ENCODE measurements at places on chromosomes 2 and 18. TPM values are rescaled to one million over a fixed set of nuclear protein-coding genes. Genes with fewer than 3 reads are reported as not detected.
A peak's percentile ranks its signal among the peaks of the same experiment; 100 is the strongest.

DNA sequence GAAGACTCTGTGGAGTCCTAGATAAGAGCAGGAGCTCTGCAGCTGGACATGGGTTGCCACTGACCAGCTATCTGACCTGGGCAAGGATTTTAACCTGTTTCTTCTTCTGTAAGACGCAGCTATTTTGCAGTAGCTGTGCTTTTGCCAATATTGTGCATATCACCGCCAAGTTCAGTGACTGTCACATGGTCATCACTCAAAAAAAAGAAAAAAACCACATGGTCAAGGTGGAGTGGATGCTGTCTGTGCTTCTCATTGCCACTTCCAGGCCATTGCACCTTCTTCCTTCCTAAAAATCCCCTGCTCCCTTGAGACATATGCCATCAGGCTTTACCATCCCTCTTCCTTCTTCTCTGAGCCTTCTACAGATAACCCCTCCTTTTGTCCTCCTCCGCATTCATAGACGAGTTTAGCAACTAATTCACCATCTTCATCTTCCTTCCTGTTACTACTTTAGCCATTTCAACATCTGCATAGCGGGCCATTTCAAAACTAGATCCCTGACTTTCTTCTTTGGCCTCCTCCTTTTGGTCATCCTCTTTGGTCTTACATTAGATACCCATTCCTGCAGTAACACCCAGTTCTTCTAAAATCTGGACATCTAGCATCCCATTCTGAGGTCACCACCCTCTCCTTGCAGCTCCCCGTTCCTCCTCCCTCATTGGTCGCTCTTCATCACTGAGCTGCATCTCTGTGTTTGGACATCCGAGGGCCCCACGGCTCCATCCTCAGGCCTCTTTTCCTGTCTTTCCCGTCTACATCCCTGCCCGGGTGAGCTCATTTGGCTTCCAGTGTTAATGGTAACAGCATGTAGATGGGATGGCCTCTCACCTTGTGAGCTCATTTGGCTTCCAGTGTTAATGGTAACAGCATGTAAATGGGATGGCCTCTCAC lies 17.8 kb downstream of the RNF144A start:
- H3K36me3 ChIP-seq: no peaks in the 10 kb centered on the region
- H3K4me1 ChIP-seq: no peaks in the 10 kb centered on the region
- no peak overlapping the region for H3K4me3 ChIP-seq
- no peak overlapping the region for H3K27ac ChIP-seq

- H3K36me3 ChIP-seq: no peaks in the 10 kb centered on the region
- H3K27me3 ChIP-seq: no peaks in the 10 kb centered on the region
- H3K4me1 ChIP-seq: peaks cover 12% of the 10 kb centered on the region
- no peak overlapping the region for H3K27ac ChIP-seq
Observed at GRCh38 chr2:8146132-8147005, 535.5 kb upstream of the ID2 start.

DNA sequence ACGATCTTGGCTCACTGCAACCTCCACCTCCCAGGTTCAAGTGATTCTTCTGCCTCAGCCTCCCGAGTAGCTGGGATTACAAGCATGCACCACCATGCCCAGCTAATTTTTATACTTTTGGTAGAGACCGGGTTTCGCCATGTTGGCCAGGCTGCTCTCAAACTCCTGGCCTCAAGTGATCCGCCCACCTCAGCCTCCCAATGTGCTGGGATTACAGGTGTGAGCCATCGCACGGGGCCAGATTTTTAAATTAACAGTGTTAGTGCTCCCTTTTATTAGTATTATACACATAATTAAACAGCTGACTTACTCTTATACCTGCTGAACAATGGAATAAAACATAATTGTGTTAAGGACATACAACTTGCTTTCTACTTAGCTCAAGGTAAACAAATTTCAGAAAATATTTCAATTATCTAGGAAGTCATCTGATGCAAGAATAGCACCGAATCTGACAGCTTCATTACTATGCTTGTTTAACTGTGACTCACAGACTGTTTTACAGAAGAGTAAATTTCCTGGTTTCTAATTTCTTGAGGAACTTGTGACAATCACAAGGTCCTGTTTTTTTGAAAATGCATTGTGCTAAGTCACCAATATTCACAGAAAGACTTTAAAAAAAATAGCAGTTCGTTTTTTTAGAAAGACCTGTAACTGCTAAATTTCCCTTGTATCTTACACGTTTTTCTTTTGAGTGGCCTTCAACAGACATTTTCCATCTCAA lies 51.2 kb downstream of the SPIRE1 start:
- H3K36me3 ChIP-seq: no peaks in the 10 kb centered on the region
- no peak for DNase-seq
- H3K4me1 ChIP-seq: no peaks in the 10 kb centered on the region
- no peaks in the 10 kb centered on the region for H3K27me3 ChIP-seq
- no peak overlapping the region for H3K27ac ChIP-seq

DNA sequence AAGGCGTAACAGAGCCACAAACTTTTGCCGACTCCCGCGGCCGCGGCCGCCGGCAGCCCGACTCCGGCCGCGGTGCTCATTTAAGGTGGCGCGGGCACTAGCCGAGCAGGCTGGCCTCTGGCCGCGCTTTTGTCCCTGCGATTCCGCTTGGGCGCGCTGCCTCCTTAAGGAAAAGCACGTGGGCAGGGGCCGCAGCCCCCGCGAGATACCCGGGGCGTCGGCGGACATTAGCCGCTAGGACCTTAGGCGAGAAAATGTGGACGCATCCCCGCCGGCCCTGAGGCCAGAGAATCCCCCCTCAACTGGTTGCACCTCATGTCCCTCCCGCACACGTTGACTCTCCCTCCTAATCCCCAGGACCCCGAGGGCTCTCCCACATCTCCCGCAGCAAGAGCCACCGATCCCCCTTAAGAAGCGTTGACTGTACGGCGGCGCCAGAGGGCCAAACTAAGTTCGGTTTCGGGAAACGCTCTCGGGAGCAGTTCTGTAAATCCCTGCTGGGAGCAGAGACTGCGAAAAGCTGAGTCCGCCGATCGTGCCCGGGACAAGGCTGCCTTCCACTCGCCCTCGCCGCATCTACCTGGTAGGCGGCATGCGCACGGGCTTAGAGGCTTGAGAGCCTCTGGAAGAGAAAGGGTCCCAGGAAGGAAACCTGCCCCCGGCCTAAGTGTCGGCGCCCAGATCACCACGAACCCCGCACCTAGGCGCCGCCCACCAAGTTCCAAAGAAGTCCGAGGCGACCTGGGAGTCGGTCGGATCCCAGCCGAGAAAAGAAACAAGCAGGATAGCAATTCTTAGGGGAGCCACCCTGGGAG lies 1.8 kb upstream of the SATB2 start:
- no peaks in the 10 kb centered on the region for H3K36me3 ChIP-seq
- H3K4me1 ChIP-seq: peaks cover 21% of the 10 kb centered on the region
- peaks cover 3% of the 10 kb centered on the region for H3K27me3 ChIP-seq
- H3K27ac ChIP-seq: peak overlapping the region; percentile 44
- DNase-seq: peak; percentile 92

GRCh38 chr2:86017901-86018896 lies 87.5 kb downstream of the POLR1A start:
- no peak for DNase-seq
- H3K4me1 ChIP-seq: peaks cover 6% of the 10 kb centered on the region
- no peak overlapping the region for H3K27ac ChIP-seq

GRCh38 chr2:193841384-193842150 lies 1646.8 kb upstream of the TMEFF2 start:
- no peak overlapping the region for H3K27ac ChIP-seq
- DNase-seq: no peak
- H3K27me3 ChIP-seq: no peaks in the 10 kb centered on the region
- H3K4me3 ChIP-seq: no peak overlapping the region
- H3K36me3 ChIP-seq: no peaks in the 10 kb centered on the region

GRCh38 chr18:22789600-22789999 lies 143.5 kb upstream of the RBBP8 start:
- no peak for DNase-seq
- no peaks in the 10 kb centered on the region for H3K4me1 ChIP-seq
- H3K36me3 ChIP-seq: no peaks in the 10 kb centered on the region
- H3K27ac ChIP-seq: no peak overlapping the region

The NAT8 gene
- not detected for total RNA-seq

- H3K27ac ChIP-seq: no peak overlapping the region
- no peaks in the 10 kb centered on the region for H3K36me3 ChIP-seq
- no peaks in the 10 kb centered on the region for H3K27me3 ChIP-seq
- peaks cover 1% of the 10 kb centered on the region for H3K4me1 ChIP-seq
Observed at GRCh38 chr2:10301941-10302478, 694 bp upstream of the HPCAL1 start.

DNA sequence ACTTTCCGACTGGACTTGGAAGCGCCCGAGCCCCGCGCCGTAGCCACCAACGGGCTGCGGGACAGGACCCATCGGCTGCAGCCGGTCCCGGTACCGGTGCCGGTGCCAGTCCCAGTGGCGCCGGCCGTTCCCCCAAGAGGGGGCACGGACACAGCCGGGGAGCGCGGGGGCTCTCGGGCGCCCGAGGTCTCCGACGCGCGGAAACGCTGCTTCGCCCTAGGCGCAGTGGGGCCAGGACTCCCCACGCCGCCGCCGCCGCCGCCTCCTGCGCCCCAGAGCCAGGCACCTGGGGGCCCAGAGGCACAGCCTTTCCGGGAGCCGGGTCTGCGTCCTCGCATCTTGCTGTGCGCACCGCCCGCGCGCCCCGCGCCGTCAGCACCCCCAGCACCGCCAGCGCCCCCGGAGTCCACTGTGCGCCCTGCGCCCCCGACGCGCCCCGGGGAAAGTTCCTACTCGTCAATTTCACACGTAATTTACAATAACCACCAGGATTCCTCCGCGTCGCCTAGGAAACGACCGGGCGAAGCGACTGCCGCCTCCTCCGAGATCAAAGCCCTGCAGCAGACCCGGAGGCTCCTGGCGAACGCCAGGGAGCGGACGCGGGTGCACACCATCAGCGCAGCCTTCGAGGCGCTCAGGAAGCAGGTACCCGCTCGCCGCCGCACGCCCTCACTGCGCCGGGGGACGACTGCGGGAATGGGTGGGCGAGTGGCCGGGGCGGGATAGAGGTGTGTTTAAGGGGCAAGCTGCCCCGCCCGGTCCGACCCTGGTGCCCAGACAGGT lies 713 bp downstream of the ATOH8 start:
- no peaks in the 10 kb centered on the region for H3K36me3 ChIP-seq
- H3K27ac ChIP-seq: peak overlapping the region; percentile 71
- H3K4me1 ChIP-seq: peaks cover 31% of the 10 kb centered on the region
- no peaks in the 10 kb centered on the region for H3K27me3 ChIP-seq
- DNase-seq: peak; percentile 64
- peak overlapping the region; percentile 86 for H3K4me3 ChIP-seq

DNA sequence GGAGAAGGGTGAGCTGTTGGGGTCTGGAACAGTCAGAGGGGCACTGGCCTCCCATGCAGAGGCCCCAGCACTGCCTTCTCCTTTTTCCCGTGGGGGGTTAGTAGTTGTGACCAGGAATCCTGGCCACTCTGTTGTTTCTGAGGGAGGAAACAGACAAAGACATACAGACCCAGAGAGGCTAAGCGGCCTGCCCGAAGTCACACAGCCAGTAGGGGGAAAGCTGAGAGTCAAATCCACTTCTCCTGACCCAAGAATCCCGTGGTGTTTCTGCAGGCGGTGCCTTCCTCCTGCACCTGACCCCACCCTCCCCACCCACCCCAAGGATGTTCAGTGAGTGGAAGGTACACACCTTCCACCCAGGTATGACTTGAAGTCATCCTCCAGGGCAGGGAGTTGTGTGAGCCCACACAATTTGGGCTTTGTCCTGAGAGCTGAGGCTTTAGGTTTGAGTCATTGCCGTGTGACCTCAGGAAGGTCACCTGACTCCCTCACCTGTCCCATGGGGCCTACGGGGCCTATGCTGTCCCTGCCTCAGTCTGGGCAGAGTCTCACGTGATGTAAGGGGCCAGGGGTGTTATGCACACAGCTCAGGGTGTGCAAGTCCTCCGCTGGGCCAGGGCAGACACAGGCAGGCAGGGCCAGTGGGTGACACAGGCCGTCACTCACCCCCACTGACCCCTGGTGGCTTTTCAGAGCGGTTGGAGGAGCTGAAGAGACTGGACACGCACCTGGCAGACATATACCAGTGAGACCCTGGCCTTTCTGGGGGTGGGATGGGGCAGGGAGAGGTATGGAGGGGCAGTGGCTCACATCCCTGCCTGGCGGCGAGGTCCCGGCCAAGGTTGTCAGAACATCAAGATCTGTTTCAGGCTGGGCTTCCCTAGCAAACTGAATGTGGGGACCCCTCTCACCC lies 5.0 kb downstream of the NT5DC4 start:
- no peaks in the 10 kb centered on the region for H3K27me3 ChIP-seq
- no peaks in the 10 kb centered on the region for H3K36me3 ChIP-seq
- no peak overlapping the region for H3K27ac ChIP-seq

DNA sequence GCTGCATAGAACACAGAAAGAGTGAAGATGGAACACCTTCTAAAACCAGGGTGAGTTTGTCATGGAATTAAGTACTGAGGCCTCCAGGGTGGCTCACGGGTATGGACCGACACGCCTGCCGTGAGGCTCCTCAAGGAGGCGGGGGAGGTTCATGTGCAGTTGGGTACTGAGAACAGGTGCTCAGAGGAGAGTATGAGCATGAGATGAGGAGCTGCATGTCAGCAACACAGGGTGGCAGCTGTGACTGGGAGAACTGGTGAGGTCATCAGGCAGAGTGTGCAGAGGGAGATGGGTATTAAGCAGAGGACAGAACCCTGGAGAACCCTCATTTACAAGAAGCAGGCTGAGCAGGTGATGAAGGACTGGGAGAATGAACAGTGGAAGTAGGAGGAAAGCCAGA lies 63.2 kb upstream of the KLHL29 start:
- no peak for DNase-seq
- no peaks in the 10 kb centered on the region for H3K36me3 ChIP-seq
- H3K27me3 ChIP-seq: no peaks in the 10 kb centered on the region
- no peak overlapping the region for H3K4me3 ChIP-seq
- H3K4me1 ChIP-seq: peaks cover 3% of the 10 kb centered on the region
- no peak overlapping the region for H3K27ac ChIP-seq

DNA sequence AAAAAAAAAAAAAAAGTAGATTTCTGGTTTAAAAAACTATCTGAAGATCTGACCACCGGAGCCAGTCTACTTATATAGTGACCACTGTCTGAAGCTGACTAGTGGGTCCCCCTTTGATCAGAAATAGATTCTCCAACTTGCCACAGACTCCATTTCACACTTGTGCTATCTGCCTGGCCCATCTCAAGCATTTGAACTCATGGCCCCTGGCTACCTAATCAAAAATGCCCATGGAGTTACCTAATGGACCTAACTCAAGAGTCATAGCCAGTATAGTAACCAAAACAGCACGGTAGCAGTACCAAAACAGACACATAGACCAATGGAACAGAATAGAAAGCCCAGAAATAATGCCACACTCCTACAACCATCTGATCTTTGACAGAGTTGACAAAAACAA lies 17.0 kb upstream of the ATL2 start:
- H3K4me3 ChIP-seq: no peak overlapping the region
- no peaks in the 10 kb centered on the region for H3K27me3 ChIP-seq
- no peak overlapping the region for H3K27ac ChIP-seq
- no peak for DNase-seq
- no peaks in the 10 kb centered on the region for H3K36me3 ChIP-seq

DNA sequence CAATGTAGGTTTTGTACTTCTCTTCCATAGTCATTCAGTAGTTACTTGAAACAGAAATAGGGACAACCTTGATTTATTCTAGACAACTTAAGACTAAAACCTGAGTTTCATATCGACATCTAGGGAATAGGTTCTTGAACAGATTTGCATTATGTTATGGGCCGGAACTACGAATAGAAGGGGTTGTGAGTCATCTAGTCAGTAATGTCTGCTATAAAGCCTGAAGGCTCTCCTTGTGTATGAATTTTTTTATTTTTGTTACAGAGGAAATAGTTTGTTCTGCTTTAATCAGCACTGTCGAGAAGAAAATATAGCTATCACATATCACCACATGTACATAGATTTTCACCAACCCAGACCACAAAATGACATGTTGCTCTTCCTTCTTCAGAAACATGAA lies 17.3 kb upstream of the TRIM43 start:
- DNase-seq: no peak
- no peaks in the 10 kb centered on the region for H3K27me3 ChIP-seq
- no peaks in the 10 kb centered on the region for H3K36me3 ChIP-seq
- no peak overlapping the region for H3K27ac ChIP-seq

The C2orf66 gene
- not detected for total RNA-seq

All from ovary (tissue), 10 donors.